Central memory CD4-positive, alpha-beta T cell (primary cell): ENCODE measurements at places on chromosomes 11 and 22.

GRCh38 chr11:9639985-9640384, 23.9 kb upstream of the SWAP70 start:
- DNase-seq = no peak

- DNase-seq = no peak
Measured at GRCh38 chr11:45933846-45934579, 11.6 kb downstream of the LARGE2 start.

GRCh38 chr22:29093501-29094300, 20.9 kb downstream of the KREMEN1 start:
- DNase-seq = no peak

DNA sequence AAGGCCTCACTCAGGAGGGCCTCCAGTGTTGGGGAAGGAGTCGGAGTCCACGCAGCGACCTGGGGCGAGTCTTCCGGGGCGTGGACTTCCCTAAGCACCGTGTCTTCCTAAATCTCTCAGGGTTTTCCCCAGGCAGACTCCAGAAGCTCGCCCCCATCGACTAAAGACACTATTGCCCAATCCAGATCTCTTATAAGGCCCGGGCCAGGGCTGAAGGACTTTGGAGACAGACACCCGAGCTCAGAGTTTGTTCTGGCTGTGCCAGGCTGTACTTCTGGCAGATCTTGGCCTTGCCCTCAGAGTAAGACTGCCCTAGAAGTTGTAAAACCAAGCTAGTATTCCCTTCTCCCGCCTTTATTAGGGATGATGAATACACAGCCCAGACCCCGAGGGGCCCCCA, 191.4 kb downstream of the BUD13 start:
- DNase-seq = no peak

DNA sequence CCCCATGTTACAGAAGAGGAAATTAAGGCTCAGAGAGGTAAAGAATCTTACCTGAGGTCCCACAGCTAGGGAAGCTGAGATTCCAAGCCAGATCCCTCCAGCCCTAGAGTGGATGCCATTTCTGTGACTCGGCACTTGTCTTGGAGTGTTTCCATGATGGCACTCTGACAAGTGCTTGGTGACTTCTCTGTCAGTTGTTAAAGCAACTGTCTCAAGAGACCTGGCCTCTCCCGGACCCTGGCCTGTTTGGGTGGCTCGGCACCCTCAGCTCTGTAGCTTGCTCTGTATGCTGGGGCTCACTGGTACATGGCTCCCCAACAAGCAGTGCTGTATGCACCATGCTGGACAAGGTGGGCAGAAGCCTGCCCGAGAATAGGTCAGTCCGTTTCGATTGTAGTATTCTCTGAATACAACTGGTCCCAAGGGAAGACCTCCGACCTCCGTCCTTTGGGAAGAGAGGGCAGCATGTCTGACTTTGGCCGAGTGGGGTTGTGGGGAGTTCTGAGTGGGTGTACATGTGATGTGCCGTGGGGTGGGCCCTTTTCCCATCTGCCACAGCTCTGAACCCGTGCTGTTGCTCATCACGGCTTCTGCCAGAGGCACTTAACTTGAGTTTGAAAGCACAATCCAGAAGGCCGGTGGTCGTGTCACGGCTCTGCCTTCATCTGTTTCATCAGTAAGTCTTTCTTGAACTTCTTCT, 12.4 kb downstream of the ACO2 start:
- DNase-seq = no peak

DNA sequence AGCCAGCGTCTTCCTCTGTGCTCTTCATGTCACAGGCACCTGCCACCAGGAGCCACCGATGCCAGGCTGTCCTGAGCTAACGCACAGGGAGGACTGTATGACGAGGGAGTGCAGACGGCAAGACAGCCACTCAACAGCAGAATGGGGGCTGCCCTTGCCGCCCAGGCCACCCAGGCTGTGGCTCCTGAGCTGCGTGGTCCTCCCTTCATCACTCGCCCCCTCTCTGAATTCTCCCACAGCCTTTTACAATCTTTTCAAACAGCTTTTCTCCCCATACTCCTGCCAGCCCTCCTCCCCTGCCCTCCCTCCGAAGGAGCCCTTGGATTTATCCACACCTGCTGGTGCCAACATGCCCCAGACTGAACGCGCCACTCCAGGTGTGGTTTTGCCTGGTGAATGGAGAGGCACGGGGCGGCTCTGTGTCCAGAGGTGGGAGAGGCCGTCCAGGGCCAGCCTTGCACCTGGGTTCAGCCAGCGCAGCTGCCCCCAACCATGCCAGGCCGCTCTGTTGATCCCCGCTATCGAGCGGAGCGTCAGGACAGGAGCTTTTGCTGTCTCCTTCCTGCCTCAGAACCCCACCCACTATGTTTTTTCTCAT, 22.0 kb downstream of the OVOL1 start:
- no peak for DNase-seq

- no peak for DNase-seq
Measured at GRCh38 chr11:26793487-26793886, 71.6 kb upstream of the SLC5A12 start.

DNA sequence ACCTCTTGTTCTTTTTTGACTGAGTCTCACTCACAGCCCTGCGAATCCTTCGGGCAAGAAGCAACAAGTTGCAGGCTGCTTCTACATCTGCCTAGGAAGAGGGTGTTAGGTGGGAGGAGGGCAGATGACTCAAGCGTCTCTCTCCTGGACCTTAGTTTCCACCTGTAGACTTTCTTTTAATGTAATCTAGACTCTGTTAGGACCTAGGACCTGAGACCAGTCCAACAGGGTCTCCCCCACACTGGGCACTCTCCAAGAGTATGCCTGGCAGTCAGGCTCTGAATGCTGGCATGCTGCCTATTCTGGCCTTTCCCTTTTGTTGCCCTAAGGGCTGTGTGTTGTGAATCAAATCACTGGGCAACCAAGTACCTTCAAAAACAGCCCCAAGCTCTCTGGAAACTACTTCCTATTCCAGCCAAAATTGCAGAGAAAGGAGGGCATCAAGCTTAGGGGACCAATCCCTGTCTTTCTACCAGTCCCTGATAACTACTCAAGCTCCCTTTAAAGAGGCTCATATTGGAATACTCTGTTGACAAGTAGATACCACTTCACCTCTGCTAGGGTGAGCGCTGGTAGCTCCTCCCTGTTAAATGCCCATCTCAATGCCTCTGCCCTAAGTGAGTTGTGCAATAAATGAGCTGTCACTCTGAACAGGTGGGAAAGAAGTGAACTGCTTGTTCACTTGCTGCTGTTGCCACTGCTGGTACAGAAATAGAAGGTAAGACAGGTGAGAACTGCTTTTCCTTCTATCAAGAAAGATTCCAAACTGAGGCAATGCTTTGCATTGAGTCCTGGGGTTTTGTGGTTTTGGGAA, at the start of gene BBOX1:
BBOX1 (plus strand) TSS at position 514 of the 814 bp plus-strand sequence. CDS start 14,616 bp downstream, outside the sequence.
- no peak for DNase-seq

GRCh38 chr11:125333354-125334073, 162.6 kb downstream of the FEZ1 start:
- no peak for DNase-seq

- no peak for DNase-seq
Measured at GRCh38 chr11:131193031-131193501, 177.3 kb upstream of the NTM start.

- DNase-seq = no peak
Measured at GRCh38 chr22:19506212-19506611, 18.0 kb downstream of the CLDN5 start.

GRCh38 chr11:126720539-126721235, 279.9 kb downstream of the KIRREL3 start:
- no peak for DNase-seq

GRCh38 chr11:57638811-57639320, 10.8 kb downstream of the YPEL4 start:
- DNase-seq = no peak

DNA sequence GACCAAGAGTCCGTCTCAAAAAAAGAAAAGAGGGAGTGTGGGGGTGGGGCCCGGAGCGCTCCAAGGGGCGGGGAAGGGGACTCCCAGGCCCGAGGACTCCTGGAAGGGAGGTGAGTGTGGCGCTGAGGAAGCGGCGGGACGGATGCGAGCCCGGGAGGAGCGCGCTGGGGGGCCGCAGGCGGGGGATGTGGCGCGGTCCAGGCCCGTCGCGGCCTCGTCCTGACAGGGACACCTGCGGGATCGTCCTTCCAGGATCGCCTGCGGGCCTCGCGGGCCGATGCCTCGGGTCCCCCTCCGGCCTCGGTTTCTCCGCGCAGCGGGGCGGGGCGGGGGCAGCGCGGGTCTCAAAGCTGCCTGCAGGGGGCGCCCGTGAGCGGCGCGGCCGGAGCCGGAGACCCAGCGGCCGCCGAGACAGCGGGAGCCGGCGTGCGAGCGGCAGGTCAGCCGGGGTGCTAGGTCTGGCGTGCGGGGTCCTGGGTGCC, 3.8 kb upstream of the ADORA2A start:
- peak; percentile 42 for DNase-seq

- DNase-seq = peak; percentile 21
Measured at GRCh38 chr11:123707606-123708205, 33.8 kb downstream of the ZNF202 start.

GRCh38 chr22:23769321-23769965, 1.7 kb upstream of the CHCHD10 start:
- no peak for DNase-seq

DNA sequence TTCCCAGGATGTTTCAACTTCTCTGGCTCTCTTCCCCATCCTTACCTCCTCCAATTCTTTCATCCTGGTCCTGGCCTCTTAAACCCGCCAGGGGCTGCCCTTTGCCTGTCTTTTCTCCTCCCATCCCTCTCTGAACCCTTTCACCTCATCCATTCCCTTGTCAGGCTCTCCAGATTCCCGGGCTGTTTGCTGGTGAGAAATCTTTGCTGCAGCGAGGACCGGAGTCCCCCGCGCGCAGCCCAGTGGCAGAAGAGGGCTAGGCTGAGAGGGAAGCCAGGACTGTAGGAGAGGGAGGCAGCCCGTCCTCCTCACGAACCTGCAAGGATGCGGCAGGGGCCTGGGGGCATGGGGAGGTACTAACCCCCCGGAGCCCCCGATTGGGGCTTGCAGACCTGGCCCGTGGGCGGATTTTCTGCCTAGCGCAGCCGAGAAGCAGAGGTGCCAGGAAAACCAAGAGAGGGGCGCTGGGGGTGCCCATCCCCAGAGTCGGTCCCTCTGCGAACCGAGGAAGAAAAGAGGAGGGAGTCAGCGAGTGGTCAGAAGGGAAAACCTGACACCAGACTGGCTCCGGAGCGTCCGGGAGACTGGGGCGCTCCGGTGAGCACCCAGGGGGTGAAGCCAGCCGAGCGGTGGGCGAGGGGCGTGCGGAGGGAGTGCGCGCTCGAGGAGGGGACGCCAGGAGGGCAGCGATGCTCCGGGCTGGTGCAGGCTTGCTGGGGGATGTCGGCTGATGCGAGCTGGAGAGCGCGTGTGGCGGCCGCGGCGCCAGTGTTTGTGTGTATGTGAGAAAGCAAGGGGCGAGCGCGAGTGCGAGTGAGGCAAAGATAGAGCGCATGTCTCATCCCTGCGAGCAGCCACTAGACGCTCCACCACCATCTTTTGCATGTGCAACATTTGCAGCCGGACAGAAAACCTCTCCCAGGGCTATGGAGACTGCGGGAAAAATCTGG, at the start of gene GRIA4:
GRIA4 (plus strand) TSS at position 242 of the 950 bp plus-strand sequence. CDS start 925 bp downstream, outside the sequence.
- DNase-seq = no peak

- DNase-seq = no peak
Measured at GRCh38 chr11:27735281-27735680, 35.0 kb upstream of the BDNF start.

DNA sequence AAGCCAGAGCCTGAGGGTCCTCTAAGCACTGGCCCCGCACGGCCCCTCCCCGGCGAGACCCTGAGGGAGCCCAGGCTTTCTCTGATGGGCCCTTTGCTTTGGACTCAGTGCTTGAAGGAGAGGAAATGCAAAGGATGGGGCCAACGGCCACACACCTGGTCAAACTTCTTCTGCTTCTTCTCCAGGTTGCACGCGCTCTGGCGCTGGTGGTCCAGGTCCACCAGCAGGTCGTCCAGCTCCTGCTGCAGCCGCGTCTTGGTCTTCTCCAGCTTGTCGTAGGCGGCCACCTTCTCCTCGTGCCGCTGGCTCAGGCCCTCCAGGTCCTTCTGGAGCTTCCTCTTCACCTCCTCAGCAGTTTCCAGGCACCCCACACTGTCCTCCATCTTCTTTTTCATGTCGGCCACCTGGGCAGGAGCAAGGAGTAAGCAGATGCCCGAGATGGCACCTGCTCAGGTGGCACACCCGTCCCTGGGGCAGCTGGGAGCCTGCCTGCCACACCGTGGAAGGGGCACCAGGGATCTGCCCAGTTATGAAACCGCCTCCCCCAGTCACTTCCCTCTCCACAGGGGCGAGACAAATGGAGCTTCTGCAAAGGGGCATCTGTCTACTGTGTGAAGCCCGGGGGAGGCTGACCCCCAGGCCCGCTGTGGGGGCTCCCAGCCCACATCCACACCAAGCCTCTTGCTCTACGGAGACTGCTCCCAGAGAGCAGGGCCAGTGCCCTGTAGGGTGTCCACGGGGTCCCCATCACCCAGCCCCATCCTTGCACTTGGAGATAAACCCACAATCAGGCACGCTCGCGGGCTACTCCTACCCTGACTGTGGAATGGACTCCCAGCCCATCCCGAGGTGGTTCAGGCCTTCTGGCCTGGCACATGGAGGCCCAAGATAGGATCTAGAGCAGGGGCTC, 39.2 kb downstream of the APOL1 start:
- DNase-seq = no peak

- DNase-seq = no peak
Measured at GRCh38 chr11:131370901-131371790, 731 bp downstream of the NTM start.

GRCh38 chr11:114250180-114250579, 46.0 kb upstream of the NNMT start:
- no peak for DNase-seq

- DNase-seq = peak; percentile 60
Measured at GRCh38 chr11:2420502-2421225, 20.1 kb downstream of the TSSC4 start.

DNA sequence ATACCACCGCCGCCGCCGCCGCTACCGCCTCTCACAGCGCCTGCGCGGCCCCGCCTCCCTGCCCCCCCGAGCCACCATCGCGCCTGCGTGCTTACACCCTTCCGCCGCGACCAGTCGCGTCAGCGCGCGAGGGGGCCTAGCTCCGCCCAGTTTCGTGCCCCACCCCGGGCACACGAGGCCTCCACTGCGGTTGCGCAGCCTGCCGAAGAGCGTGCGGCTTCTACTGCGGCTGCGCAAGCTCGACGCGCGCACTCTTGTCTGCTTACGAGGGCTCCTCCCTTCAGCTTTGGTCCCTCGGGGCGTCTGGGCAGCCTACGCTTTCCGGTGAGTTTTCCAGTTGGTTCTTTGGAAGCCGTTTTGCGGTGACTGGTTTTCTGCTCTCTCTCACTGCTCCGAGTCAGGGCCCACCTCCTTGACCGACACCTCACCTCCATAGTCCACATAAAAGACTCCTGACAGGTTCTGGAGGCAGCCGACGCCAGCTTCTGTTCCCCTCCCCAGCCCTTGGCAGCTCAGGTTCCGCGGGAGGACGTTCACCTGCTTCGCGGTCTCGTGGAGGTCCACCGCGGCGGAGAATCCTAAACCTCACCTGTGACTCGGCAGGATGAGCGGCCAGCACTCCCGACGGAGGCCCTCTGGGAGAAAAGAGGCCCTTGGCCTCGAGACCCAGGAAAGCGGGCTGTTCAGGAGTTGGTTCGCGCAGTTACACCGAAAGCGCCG, at the start of gene PITPNB:
PITPNB (minus strand) TSS at position 35 of the 720 bp plus-strand sequence. CDS start 65 bp downstream, outside the sequence.
- peak; percentile 98 for DNase-seq

- DNase-seq = no peak
Measured at GRCh38 chr11:35955636-35956035, 11.8 kb downstream of the LDLRAD3 start.
